ENCODE measurements at places on chromosomes 12 and 14.

GRCh38 chr12:132152411-132152821 lies 8.2 kb downstream of the NOC4L start:
- no peak for DNase-seq

DNA sequence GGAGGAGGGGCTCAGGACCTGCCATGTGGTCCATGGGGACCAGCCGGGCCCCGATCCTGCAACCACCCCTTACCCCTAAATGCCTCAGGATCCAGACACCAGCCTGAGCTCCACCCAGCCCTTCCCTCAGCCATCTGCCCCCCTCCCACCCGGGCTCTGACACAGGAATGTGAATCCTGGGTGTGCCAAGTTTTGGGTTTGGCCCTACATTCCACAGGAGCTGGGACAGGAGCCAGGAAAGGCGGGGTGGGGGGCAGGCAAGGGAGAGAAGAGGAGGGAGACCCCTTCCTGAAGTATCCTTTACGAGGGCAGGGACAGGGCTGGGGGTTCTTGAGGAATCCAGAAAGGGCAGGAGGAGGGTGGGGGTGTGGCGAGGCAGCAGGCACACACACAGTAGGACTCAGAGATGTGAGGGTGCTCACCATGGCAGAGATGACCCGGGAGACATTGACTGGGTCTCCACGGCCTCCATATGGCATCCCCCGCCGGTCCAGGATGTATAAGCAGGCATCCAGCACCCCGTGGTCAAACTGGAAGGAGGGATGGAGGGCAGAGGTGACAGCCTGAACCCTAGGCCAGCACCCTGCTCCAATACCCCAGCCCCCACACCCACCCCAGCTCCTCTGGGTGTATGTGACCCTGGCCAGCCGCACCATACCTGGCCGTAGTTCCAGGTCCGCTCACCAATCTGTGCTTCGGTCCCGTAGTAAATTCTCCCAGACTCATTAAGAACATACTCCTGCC lies 3.5 kb downstream of the TGM1 start:
- peak; percentile 37 for DNase-seq

DNA sequence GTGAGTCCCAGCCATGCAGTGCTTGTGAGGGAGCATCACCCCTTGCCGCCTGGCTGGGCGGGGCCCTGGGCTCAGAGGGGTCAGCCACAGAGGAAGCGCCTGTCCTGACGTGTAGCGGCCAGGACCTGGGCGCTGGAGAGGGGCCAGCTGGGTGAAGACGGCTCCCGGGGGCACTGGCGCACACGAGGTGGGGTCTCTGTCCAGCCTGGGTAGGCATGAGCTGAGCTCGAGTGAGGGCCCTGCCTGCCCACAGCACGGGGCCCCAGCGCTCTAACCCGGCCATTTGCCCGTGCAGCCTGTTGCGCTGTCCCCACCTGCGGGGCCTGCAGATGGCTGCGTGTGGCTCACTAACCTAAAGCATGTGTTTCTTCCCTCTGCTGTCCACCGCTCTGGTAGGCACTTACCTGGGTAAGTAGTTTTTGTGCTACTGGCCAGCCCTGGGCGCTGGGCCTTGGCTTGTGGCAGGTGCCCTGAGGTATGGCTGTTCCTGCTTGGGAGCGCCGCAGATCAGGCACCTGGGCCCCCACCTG lies 6.6 kb upstream of the CRIP2 start:
- DNase-seq = no peak

- DNase-seq = peak; percentile 92
Observed at GRCh38 chr12:106136263-106136662, 2.5 kb downstream of the NUAK1 start.

Measured in Calu3 (cell line).